ENCODE measurements at places on chromosomes 13 and 19.

DNA sequence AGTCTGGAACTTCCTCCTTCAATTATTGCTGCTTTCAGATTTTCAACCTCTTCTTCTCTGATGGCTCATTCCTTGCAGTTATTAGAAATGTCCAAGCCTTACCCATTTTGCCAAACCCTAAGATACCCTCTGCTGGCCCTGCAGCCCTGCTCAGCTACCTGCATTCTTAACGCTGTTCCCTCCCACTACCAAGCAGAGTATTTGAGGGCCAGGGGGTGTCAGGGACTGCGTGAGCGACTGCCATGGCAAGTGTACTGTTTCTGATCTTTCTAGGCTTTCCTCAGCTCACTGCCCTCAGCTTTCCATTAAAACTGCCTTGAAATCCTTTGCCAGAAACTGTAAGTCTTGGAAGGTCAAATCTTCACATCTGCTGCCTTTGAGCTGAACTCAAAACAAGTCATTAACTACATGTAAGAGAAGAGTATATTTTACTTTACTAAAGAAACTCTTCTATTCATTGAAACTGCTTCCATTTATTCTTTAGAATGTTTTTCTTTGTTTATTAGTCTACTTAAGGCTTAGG lies 41.0 kb downstream of the HS6ST3 start:
- no peak for DNase-seq

- DNase-seq, result no peak
These were observed 1.3 kb upstream of the BSG start for GRCh38 chr19:570937-571565.

DNA sequence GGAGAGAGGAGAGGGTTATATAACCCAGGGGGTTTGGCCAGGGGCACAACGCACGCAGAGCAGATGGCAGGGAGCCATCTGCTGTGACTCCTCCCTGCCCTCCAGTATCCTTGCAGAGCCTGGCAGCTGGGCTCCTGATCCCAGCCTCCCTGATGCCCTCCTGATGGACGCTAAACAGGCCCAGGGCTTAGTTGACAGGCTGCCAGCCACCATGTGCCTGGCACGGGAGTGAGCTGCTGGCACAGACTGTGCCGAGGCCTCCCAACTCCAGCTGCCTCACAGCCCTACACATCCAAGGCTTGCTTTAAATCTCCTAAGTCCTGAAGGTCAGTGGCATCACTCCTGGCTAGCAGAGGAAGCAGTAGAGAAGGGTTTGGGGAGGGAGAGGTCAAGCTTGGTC lies 16.7 kb downstream of the SYDE1 start:
- no peak for DNase-seq

- DNase-seq, result no peak
These were observed 2.5 kb downstream of the LYPD3 start for GRCh38 chr19:43462785-43463380.

- no peak for DNase-seq
These were observed 251.3 kb downstream of the SHISA2 start for GRCh38 chr13:25800523-25800922.

DNA sequence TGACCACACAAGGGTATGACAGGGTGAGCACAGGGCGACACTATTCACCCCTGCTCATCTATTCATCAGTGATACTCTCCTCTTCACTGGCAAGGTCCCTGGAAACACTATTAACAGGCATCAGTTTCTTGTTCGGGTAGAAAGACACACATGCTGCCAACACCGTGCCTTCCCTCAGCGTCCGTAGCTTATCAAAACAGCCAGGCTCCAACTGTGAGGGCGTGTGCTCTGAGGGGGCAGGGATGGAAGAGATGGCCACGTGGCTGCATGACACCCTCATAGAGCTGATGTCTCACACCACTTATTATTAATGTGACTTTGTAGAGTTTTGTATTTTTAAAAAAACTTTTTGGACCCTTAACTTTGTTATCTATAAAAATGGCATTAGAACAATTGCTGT lies 160.3 kb downstream of the ITGBL1 start:
- DNase-seq, result no peak

DNA sequence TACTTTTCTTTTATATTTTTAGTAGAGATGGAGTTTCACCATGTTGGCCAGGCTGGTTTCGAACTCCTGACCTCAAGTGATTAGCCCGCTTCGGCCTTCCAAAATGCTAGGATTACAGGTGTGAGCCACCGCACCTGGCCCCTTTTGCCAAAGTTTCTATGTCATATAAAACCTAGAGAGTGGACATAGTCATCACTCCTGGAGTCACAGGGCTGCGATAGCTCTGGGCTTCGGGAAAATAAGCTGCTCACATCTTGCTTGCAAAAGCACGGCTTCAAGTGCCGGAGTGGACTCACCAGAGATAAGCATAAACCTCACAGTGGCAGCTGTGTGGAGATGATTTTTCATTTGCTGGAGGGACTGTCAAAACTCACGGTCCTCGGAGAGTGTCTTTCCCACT lies 171.2 kb downstream of the TEX29 start:
- no peak for DNase-seq

- DNase-seq, result peak; percentile 20
These were observed 2.8 kb downstream of the ZNF20 start for GRCh38 chr19:12137221-12137940.
